ENCODE measurements at places on chromosomes 12 and 14.

DNA sequence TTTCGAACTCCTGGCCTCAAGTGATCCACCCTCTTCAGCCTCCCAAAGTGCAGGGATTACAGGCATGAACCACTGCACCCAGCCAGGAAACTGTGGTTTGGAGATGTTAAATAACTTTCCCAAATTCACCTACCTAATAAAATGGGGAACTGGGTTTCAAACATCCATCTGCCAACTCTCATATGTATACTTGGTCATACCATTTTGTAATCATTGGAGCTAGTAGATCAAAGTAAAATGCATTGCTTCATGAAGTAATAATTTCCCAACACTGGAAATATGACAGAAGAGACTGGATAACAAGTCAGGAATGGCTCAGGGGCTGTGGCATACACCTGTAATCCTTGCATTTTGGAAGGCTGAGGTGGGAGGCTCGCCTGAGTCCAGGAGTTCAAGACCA lies 5.3 kb upstream of the HECTD1 start:
- DNase-seq = no peak

- DNase-seq = no peak
Measured at GRCh38 chr14:59107819-59108218, 80.6 kb upstream of the DAAM1 start.

DNA sequence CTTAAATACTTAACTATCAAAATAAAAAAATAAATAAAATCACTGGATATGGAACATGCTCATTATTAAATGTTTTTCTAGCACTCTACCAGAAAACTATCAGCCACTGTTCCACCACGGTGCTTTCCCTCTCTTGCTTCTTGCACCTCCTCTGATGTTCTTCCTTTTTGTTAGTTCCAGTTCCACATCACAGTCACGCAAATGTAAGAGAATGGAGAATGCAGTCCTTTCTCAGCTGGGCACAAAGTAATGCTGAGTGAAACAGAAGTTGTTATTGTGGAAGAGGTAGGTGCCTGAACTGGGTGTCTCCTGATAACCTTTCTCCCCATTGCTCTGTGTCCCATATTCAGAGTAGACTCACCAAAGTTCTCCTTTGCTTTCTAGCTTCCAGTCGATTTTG lies 1116.9 kb upstream of the TMEM132C start:
- DNase-seq = no peak

DNA sequence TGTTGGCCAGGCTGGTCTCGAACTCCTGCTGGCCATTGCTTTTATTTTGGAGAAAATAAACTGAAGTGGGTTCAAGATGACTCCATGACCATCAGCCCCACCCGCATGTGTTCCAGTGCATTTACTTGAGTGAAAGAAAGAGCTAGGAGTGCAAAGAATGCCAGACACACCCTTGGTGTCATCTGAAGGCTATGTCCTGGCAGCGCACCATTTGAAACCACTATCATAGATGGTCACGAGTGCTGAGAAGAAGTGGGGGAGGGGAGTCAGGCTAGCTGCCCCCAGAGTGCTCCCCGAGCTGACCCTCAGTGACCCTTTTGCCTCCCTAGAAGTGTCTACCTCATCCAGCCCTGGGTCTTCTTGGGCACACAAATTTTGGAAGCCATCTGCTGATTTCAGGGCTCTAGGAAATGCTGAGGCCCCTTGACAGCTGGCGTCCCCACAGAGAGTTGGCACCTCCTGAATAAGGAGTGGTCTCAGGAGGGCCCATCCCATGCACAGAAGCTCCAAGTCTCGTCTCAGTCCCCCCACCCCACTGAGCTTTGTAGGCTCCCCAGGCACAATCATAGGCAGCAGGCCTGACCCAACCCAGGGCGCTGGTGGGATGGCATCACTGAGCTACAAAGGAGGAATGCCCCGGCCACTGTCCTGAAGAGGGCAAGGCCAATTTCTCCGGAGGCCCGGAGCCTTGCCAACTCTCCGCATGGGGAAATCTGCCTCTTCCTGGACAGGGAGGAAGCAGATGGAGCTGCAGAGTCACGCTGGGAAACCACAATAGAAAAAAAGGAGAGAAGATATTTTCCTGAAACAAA lies 28.0 kb downstream of the PXN start:
- peak; percentile 27 for DNase-seq

- DNase-seq = no peak
Measured at GRCh38 chr12:96710127-96710745, 196.8 kb upstream of the NEDD1 start.

- DNase-seq = no peak
Measured at GRCh38 chr14:65506801-65507200, 94.3 kb downstream of the FUT8 start.

DNA sequence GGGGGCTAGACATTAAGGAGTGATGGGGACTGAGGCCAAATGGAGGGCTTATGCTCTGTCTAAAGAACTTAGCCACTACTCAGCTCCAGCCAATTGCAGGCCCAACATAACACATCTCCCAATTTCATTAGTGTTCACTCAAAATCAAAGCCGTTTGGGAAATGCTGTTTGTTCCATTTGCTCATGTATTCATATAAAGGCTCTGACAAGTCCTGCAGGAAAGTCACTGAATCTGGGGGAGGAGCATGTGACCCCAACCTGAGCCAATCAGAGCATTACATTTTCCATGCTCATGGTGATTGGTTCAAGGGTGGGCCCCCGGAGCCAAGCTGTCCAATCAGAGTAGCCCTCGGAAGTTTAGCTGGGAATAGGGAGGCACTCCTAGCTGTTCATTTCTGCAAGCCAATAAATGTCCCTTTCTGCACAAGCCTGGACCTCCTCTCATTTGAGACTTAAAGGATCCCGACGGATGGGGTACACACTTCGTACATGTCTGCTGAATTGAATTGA lies 20.9 kb downstream of the SDSL start:
- DNase-seq = no peak

DNA sequence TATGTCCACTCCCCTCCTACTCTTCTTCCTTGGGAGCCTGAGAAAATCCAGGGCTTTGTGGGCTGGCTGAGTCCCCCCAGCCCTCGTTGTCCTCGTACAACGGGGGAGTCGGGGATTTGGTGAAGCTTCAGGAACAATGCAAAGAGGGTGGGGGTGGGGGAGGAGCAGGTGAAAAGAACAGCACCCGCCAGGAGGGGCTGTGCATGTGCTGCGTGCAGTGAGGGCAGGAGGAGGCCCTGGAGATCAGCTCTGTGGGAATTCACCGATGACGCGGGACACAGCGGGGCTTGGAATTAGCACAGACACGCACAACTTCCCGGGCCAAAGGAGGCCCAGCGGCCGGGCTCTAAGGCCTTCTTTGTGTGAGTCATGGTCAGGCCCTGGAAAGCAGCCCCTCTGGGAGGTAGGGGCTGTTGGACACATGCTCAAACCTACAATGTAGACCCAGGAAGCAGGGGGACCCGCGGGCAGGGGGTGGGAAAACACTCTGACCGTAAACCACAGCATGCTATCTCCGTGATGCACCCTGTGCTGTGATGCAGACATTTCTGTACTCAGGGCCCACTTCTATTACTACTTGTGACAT lies 32.8 kb downstream of the RBM19 start:
- peak; percentile 74 for DNase-seq

- DNase-seq = no peak
Measured at GRCh38 chr12:48390026-48390425, 39.3 kb upstream of the ZNF641 start.

DNA sequence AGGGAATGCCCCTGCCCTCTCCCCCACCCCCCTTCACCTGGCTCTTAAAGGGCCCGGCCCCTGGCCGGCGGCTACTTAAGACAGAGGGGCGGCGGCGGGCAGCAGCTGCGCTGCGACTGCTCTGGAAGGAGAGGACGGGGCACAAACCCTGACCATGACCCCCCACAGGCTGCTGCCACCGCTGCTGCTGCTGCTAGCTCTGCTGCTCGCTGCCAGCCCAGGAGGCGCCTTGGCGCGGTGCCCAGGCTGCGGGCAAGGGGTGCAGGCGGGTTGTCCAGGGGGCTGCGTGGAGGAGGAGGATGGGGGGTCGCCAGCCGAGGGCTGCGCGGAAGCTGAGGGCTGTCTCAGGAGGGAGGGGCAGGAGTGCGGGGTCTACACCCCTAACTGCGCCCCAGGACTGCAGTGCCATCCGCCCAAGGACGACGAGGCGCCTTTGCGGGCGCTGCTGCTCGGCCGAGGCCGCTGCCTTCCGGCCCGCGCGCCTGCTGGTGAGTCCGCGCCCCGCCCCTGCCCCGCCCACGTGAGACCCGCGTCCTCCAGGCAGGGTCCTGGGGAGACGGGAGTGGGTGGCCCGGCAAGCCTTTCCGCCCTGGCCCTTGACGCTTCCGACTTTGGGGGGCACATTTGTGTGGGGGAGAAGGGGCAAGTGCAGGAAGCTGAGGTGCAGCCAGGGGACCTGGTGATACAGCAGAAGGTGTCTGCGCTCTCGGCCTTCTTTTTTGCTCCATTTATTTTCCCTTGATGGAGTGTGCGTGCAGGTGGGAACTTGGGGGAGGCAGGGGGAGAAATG lies at the start of gene IGFBP6:
TSS of gene IGFBP6 (plus strand) at position 104 of the 790 bp plus-strand sequence. CDS start at position 155, 51 bp downstream.
- DNase-seq = peak; percentile 24

DNA sequence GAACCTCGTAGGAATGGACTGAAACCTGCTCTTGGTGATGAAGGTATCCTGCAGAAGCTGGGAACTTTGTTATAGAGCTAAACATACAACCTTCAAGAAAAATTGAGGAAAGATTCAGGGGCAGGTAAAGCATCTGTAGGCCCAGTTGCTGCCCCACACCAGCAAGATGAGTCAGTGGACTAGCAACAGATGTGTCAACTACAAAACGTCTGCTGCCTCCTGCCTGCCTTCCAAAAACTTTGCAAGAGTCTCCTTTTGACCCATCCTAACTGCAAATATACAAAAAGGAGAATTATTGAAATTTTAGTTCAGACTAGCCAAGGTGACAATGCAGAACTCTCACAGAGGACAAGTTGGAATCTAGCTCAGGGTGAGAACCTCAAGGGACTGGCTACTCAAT lies 60.9 kb upstream of the TMTC1 start:
- DNase-seq = no peak

- no peak for DNase-seq
Measured at GRCh38 chr14:60002819-60003492, 83.0 kb downstream of the LRRC9 start.

- DNase-seq = no peak
Measured at GRCh38 chr12:14991069-14991468, 18.2 kb downstream of the PDE6H start.

DNA sequence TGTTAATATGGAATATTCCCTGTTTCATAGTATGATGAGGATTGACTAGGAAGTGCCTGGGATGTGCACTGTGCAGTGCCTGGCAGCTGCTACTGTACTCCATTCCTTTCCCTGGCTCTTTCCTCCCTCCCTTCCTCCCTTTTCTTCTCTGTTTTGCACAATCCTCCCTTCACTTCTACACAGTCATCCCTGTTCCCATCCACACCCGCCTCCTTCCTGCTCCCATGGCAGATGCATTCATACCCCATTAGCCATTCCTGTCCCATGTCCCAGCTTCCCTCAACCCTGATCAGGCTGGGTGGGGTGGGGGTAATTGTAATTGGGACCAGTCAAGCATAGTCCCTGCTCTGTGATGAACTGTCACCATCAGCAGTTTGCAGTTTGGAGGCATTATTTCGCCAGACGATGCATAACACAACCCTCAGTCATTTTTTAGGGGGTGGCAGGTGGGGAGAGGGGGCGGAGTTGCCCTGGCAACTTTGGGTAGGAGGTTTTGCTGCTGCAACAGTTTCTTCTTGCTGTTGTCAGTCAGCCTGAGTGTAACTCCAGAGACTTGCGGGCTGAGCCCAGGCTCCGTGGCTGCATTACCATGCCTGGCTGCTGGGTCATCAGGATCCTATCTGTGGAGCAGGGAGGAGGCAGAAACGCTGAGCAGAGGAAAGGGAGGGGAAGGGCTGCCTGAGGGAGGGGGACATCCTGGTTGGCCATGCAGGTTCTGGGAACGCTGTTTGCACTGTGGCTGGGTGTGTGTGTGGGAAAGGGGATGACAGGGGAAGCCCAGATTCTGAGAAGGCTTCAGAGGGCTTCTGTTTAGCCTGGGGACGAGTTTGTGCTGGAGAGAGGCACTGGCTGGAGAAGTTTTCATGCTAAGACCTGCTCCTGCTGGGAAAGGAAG lies 4.1 kb upstream of the KRT84 start:
- no peak for DNase-seq

DNA sequence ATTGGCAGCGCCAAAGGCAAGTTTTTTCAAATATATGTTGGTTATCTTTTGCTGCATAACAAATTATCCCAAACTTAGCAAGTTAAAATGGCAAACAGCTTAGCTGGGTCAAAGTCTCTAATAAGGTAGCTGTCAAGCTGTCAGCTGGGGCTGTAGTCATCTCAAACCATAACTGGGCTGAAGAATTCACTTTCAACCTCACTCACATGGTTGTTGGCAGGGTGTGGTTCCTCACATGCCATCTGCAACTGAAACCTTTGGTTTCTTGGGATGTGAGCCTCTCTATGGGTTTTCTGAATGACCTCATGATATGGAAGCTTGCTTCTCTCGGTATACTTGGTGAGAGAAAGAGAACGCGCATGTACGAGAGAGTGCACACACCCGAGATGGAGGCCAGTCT lies 125.4 kb downstream of the LRIG3 start:
- no peak for DNase-seq

GRCh38 chr12:3364226-3364625 lies 126.8 kb upstream of the PRMT8 start:
- DNase-seq = no peak

- no peak for DNase-seq
Measured at GRCh38 chr14:63878052-63878451, 25.2 kb downstream of the SYNE2 start.

DNA sequence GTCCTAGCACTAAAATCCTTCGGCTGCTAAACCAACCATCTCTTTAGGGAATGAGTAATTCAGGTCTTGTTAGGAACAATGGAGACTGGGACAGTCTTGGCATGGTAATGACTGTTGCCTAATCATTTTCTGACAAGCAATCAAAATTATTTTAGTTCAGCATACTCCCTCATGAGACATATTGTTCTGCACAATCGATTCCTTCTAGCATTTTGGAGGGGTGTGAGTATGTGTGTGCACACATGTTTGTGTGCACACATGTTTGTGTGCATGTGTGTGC lies 2.1 kb upstream of the KRT1 start:
- DNase-seq = no peak

DNA sequence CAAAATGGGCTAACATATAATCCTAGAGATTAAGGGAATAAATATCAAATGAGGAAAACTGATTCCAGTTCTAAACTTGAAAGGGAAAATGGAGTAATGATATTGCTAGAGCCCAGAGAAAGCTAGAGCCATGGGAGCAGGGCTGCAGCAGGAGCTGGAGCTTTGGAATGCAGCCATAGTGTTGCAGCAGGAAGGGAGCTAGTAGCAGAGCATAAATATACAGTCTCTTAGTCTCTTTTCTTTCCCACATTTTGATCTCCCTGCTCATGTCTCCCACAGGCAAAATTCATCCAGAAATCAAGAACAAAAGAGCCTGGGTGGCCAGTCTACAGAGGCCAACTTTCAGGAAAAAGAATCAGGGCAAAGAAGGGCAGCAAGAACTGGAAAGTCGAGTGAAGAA lies 253.7 kb downstream of the ATXN7L3B start:
- no peak for DNase-seq

DNA sequence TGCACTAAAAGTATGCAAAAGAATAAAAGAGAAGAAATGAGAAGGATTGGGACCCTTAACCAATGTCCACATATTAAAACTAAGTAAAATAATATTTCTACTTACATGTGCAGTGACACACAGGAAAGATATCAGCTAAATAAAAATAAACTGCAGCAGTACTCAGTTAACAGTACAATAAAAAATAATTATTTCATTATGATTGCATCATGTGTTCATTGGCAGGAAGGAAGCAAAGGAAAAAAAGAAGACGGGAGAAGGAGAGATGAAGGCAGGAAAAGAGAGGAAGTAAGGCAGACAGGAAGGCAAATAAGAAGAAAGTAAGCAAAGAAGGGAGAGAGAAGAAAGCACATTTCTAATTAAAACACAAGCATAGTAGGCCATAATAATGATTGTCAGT lies 33.0 kb downstream of the RASSF9 start:
- no peak for DNase-seq

GRCh38 chr14:72736308-72736707 lies 157.6 kb downstream of the DPF3 start:
- DNase-seq = no peak

Measured in hematopoietic multipotent progenitor cell treated with erythropoietin and hydrocortisone succinate and interleukin-3 and kit ligand, for 8 days (in vitro differentiated cells).